MCF 10A (cell line): ENCODE measurements at places on chromosomes 2 and 18.

DNA sequence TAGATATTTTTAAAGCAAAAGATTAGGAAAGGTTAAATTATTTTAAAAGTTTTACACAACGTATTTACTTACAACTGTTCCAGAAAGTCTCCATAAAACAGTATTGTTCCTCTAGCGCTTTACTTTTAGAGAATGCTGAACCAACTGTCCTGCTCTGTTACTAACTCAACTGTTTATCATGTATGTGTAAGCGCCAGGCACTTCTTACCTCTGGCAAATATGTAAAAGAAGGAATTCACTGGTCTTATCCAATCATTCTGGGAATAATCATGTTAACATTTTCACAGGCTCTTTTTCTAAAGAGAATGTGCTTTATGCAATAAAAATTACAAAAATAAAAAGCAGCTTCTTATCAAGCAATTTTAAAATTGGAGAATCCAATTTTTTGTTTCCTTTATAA lies 68.0 kb downstream of the COBLL1 start:
- DNase-seq = no peak

DNA sequence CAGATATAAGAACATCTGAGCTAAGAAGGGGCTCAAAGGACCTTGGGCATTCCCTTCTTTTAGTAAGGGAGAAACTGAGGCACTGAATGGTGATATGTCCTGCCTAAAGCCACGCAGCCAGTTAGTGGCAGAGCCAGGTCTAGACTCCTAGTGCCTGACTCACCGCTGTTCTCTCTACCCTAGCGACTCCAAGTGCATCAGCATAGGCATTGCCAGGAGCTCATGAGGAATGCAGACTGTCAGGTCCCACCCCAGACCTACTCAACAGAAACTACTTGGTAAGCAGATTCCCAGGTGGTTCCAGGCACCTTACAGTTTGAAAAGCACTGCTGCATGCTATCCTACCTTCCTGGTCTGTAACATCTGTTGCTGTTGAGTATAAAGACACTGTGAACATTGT lies 158.9 kb downstream of the MSH2 start:
- DNase-seq = peak; percentile 22

DNA sequence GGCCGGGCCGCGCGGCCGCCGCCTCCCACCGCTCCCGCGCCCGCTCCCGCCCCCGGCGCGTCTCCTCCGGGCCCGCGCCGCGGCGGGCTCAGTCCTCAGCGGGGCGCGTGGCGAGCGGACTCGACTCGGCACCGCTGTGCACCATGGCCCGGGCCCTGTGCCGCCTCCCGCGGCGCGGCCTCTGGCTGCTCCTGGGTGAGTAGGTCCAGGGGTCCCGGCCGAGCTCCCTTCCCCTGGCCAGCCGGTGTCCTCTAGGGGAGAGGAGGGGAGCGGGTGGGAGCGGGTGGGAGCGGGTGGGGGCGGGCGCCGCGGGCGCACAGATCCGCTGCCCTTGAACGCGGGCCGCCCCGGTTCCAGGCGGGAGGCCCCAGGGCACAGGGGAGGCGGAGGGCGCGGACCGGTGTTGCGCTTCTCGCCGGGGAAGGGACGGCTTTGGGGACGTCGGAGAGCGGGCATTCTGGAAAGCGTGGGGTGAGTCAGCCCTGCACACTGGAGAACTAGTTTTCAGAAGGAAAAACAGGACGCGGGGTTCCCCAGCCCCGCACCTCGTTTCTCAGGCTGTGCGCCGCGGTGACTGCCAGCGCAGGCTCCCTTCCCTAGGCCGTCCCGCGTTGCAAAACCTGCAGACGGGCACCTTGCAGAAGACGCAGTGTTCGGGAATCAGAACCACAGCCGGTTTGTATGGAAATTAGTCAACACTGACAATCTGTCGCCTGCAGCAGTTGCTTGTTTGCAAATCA lies at the start of gene RAMP1:
RAMP1 (plus strand) TSS at position 91 of the 740 bp plus-strand sequence; CDS start at position 144, 53 bp downstream.
- no peak for DNase-seq

DNA sequence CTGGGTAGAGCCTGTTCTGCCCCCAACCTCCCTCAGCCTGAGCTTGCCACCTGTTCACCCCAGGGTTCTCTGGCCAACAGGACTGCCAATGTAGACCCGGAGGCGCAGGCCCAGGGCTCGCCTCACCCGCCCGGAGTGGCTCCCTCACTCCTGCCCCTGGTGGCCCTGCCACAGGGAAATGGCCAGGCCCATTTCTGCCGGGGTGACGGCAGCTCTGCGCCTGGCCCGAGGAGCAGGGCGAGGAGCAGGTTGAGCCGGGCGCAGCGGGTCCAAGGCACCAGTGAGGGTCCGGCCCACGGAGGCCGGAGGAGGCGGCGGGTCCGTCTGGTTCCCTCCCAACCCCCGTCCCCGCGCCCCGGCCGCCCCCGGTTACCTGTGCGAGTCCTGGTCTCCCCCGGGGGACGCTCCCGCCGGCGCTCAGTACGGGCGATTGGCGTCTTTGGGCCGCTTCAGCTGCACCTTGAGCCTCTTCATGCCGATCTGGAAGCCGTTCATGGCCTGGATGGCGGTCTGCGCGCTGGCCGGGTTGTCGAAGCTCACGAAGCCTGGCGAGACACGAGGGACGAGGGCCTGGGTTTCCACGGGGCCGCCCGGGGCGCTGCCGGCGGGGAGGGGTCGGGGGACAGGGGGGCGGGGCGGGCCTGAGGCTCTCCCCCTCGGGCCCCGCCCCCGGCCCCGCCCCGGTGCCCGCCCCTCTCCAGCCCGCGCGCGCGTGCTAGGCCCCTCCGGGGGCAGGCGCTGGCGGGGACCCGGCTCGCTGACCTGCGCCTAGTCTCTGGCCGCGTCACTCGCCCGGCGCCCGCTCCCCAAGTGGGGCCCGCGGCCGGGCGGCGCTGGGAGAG lies 312.0 kb downstream of the CELF4 start:
- no peak for DNase-seq

DNA sequence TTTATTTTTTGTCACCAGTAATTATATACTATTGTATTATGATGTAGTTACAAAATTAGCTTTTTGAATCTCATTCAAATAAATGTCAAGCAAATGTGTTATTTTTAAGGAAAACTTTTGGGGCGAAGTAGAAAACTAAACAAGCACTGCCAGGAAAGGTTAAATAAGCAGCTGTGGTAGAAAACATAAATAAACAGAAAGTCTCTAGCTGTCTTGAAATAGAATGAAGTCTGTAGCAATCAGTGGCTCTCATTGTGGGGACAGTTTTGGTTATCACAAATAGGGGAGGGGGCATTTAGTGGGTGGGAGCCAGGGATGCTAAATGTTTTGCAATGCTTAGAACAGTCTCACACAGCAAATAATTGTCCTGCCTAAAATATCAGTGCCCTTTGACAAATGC lies 3.4 kb downstream of the INSIG2 start:
- DNase-seq = no peak

DNA sequence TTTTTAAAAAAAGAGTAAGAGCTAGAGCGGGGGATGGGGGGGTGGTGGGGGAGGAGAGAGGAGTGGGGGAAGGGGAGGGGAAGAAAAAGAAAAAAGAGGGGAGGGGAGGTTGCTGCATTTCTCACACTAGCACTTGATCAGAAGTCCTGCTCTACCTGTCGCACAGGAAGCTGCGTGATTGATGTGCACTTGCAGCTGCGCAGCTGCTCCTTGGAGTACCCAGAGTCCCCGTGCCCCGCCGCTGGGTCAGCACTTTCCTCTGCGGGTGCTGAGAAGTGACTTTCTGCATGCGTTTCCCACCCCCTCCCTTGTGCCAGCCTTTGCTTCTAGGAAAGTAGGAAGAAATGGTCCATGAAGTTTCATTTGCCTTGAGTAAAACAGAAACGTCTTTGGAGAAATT lies 297.3 kb downstream of the ETAA1 start:
- DNase-seq = no peak

DNA sequence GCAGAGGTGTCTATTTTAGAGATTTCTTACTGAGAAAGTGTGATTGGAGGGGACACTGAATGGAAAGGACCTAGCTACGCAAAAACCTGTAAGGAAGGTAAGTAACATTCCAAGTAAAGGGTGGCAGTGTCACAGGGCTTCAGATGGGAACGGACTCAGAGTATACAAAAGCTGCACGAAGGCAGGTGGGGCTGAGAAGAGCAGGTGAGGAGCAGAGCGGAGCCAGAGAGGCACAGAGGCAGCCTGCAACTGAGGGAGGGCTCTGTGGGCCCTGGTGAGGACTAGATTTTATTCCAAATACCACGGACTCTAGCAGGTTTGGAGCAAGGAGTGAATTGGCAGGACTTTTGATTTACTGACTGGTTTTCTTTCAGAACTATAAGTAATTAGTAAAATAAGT lies 331.3 kb upstream of the PKDCC start:
- DNase-seq = no peak
